Activated CD4-positive, alpha-beta T cell treated with anti-CD3 and anti-CD28 coated beads, Interleukin-2, amount 50 U/mL, for 16 hours (primary cell): ENCODE measurements at places on chromosomes 3 and 15.

DNA sequence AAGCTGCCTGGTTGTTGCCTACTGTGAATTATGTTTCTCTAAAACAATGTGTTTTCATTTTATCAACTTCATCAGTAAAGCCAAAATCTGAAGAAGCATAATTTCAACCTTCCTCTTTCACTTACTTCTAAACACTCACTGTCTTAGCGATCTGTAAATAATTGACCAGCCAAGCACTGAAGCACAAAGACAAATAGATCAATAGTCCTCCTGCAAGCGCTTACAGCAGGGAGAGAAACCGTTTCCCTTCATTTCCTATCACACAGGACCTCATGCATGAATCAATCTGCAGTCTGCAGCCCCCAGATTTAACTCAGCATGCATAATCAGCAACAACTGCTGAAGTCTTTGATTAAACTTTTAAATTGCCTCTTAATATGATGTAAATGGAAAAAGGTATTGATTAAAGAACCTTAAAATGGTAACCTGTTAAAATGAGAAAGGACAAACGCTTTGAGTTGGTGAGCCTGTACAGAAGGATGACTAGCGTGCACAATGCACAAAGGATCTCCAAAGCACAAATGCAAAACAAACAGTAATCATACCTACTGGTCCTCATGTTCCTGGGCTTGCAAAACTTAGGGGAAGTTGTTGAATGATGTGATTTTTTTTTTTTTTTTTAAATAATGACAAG lies 370.2 kb upstream of the ZNF385D start:
- no peak for DNase-seq

DNA sequence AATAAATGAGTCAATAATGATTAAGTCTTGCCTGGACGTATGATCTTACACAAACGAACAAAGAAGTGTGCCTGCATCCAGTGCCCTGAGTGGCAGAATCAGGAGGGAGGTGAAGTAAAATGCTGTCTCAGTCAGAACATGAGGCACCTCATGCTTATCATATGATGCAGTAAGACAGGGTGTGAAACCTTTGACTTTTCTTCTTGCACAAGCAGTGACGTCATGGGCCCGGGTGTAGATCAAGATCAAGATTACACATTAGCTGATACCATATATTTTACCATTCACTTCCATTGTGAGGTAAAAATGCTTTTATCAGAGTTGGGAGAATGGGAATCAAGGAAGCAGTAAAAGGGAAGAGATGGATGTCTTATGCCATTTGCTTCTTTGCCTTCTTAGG lies 291.6 kb upstream of the PLSCR5 start:
- no peak for DNase-seq

- no peak for DNase-seq
Measured at GRCh38 chr3:115363071-115363470, 216.0 kb upstream of the ZBTB20 start.

GRCh38 chr15:73924171-73924921 lies 1.9 kb upstream of the LOXL1 start:
- DNase-seq: peak; percentile 61

DNA sequence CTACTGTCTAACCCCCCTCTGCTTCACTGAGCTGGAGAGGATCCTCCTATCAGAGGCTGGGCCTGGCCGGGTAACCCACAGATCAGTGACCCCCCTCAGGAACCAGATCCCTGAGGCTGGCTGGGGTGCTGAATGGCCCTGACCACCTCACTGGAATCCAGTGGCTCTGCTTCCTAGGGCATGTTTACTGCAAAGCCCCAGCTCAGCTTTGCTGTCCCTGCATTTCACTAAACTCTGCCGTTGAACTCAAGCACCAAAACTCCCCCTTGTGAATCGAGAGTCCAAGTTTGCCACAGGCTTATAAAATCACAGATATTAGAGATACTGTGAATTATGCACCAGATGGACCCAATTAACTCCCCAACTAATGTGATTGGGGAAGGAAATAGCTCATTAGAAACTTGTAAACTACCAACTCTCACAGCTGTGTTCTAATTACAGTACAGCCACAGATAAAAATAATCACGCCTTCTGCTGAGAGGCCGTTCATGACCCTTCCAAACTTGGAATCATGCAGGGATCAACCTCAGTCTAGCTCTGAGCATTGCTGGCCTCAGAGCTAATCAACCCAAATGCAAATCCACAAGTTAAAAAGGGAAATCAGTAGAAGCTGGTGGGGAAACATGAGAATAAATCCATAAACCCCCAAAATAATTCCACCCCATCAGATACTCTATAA lies 47.0 kb downstream of the OCA2 start:
- no peak for DNase-seq

DNA sequence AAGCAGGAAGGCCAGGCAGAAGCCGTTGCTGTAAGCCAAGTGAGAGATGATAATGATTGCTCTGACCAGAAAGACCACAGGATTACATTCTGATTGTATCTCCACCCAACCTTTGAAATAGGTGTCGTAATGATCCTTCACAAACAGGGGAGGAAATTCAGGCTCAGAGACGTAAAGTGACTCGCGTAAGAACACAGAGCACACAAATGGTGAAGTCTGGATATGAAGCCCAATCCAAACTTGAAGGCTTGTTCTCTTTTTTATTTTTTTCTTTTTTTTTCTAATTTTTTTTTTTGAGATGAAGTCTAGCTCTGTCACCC lies 25.3 kb upstream of the PIAS1 start:
- DNase-seq: no peak

- DNase-seq: no peak
Measured at GRCh38 chr3:175916191-175916934, 1057.2 kb downstream of the NAALADL2 start.

DNA sequence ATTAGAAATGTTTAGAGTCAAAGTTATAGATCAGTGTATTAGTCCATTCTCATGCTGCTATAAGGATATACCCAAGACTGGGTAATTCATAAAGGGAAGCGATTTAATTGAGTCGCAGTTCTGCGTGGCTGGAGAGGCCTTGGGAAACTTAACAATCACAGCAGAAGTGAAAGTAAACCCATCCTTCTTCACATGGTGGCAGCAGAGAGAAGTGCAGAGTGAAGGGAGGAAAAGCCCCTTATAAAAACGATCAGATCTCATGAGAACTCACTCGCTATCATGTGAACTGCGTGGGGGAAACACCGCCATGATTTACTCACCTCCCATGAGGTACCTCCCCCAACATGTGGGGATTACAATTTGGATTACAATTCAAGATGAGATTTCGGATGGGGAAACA lies 871.5 kb downstream of the DIPK2A start:
- no peak for DNase-seq

DNA sequence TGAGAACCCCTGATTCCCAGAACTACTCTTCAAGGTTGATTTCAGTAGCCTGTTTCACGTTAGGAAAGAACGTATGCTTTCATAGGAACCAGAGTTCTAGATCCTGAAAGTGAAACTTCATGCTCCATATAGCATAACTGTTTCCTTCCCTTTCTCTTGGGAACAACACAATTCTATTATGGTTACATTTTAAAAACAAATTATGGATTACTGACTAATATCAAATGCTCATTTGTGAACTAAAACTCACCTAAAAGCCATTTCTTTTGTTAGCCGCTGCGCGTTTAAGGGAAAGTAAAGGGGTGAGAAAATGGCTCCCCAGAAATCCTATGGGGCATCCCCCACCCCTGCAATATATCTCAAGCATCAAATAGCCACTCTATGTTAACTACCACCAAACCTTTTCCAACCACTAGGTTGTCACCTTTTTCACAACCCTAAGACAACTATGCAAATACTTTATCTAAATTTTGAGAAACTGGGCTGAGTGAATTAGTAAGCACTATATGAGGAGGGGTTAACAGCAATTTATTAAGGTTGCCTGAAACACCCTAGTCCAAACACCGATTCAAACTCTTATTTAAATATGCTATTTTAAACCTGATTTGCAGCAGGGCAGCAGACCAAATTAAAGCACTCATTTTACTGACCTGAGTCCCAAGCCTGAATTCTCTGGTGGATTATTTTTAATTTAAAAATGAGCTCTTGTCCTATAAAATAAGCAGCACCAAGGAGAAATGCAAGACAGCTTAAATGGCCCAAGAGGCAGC lies 2.4 kb downstream of the SIAH2 start:
- peak; percentile 61 for DNase-seq
